Fibroblast of skin of left quadriceps (primary cell): ENCODE measurements at places on chromosomes 16 and 17.

DNA sequence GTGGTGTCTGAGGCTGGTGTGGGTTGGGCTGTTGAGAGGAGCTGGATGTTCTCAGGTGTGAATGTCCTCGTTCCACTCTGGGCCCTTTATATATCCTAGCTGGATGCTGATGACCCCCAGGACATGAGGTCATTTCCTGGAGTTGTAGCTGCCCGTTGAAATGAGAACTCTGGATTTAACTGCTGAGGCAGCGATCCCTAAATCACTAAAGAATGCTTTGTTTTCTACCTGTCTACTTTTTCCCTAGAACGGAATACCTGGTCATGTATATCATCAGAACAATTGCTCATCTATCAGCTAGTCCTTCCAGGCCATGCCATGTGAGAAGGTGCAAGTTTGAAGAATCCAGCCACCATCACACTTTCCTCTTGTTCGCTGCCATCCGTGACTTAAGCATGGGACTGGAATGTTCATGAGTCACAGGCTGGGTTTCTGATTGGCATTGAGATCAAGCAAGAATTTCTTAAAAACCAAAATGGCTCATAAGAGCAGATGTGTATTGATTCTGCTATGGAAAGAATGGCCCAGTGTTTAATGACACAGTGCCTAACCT, at the start of gene KRTAP2-3:
TSS of gene KRTAP2-3 (minus strand) at position 63 of the 553 bp plus-strand sequence. CDS start 64 bp downstream, outside the sequence.
- DNase-seq: peak; percentile 91

GRCh38 chr16:68257251-68257905, 6.9 kb upstream of the SLC7A6 start:
- DNase-seq: no peak

DNA sequence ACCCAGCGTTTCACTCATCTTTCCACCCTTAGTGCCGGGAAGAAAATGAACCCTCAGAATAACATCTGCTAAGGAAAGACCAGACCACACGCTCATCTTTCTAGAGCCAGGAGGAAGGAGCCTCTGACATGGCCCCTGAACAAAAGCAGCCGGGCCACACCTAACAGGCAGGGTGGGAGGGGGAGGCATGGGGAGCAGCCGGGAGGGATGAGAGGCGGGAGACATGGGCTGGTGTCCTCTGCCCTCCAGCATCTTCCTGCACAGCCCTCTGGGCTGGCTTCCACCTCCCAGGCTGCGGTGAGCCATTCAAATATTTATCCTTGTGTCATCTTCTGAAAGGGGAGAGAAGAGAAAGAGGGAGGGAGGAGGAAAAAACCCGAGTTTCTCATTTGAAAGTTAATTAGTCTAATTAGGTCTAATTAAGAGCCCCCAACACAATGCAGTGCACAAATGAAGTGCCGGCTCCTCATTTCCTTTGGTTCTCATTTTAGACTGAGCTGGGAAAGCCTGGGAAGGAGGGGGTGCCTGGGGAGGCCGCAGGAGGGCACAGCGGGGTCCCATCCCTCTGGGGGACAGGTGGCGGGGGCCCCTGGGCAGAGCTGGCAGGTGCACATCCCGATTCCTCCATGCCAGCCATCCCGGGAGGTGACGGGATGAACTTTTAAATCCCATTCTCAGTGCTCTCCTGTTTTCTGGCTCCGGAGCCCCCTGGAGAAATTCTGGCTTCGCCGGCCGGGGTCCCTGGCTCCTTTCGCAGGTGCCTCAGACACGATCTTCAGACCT, 90.5 kb downstream of the ENGASE start:
- no peak for DNase-seq

DNA sequence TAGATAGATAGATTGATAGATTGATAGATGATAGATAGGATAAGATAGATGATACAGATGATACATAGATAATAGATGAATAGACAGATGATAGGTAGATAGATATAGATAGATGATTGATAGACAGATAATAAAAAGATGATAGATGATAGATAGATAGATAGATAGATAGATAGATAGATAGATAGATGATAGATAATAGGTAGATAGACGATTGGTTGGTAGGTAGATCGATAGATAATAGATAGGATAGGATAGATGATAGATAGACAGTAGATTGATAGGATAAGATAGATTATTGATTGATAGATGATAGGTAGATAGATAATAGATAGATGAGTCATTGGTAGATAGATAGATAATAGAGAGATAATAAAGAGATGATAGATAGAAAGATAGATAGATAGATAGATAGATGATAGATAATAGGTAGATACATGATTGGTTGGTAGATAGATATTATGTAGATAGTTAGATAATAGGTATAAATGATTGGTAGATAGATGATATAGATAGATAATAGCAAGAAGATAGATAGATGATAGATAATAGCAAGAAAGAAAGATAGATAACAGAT, 109.4 kb upstream of the C16orf82 start:
- DNase-seq: no peak

GRCh38 chr17:55664287-55664686, 58.4 kb downstream of the TMEM100 start:
- no peak for DNase-seq

DNA sequence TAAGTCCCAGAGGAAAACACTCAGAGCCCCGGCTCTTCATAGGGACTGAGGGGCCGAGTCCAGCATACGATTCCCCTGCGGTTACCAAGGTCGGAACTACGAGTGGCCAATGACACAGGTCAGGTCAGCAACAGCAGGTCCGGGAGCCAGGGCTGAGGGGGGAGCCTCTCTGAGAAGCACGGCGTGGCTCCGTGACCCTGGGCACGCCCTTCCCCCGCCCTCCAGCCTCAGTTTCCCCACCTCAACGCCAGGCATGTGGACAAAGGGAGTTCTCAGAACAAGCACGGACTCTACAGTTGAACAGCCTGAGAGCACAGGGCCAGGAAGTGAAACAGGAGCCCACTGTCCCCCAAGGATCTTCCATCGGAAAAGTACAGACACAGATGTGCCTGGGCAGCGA, 25.6 kb downstream of the TPSD1 start:
- no peak for DNase-seq

GRCh38 chr16:28326881-28327610, 34.7 kb downstream of the SBK1 start:
- peak; percentile 11 for DNase-seq

DNA sequence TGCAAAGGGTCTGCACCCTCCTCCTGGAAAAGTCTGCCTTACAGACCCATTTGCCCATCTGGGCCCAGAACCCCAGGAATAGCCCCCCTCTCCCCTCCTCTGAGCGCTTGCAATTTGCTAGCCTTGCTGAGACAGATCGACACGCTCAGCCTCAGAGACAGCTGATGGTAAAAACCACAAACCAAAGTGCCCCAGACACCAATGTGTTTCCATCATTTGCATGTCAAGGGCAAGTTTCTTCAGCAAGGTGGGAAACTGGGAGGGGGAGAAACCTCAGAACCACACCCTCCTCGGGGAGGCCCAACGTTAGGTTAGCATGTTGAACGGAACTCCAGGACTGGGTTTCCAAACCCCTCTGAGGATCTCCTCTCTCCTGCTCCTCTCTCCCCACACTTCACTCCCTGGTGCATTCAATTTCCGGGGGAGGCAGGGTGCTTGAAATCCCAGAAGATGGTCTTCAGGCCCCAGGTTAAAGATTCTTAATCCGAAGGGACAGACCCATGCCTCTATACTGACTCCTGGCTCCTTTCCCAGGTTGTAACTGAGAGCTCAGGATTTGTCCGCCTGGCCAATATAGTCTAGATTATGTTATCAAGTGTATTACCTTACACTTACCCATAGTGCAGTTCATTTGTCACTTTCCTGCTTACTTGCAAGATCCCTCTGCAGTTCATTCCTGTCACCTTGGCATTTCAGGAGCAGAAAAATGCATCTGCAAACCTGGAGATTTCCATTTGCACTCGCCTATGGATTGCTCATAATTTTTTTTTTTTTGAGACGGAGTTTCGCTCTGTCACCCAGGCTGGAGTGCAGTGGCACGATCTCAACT, 1.3 kb upstream of the CUEDC1 start:
- no peak for DNase-seq

DNA sequence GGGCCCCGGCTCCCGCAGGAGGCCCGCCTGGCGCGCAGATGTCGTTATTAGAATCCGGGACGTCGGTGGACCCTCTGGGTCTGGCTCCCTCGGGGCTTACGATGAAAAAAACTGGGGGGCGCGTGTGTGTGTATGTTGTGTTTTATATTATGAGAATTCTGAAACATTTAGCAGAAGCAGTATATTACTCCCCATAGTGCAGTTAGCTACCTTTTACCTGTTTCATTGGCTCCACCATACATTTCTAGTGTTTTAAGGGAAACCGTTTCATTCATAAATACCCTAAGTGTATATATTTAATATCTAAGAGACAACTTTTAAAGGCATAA, 486 bp upstream of the DNAJA2 start:
- DNase-seq: no peak
